ENCODE measurements at places on chromosomes 5 and 9.

- no peak for DNase-seq
These were observed 13.6 kb downstream of the LRRC8A start for GRCh38 chr9:128895556-128895955.

DNA sequence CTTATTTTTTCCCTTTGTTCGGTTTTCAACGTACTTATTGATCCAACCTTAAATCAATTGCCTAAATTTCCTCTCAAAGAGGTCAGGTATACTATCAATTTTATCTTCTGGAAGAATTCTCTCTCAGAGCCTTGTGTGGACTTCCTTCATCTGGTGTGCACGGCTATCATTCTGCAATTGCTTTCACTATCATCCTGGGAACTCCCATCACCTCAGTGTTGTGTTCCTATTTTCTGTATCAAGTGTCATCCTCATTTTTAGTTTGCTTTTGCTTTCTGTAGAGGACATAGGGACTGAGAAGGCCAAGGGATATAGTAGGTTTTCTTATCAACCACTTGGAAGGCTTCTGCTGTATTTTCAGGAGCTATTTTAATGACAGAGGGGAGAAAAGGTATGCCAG, 11.3 kb downstream of the STOM start:
- no peak for DNase-seq

GRCh38 chr5:93675460-93676450, 65.6 kb downstream of the POU5F2 start:
- DNase-seq: no peak

DNA sequence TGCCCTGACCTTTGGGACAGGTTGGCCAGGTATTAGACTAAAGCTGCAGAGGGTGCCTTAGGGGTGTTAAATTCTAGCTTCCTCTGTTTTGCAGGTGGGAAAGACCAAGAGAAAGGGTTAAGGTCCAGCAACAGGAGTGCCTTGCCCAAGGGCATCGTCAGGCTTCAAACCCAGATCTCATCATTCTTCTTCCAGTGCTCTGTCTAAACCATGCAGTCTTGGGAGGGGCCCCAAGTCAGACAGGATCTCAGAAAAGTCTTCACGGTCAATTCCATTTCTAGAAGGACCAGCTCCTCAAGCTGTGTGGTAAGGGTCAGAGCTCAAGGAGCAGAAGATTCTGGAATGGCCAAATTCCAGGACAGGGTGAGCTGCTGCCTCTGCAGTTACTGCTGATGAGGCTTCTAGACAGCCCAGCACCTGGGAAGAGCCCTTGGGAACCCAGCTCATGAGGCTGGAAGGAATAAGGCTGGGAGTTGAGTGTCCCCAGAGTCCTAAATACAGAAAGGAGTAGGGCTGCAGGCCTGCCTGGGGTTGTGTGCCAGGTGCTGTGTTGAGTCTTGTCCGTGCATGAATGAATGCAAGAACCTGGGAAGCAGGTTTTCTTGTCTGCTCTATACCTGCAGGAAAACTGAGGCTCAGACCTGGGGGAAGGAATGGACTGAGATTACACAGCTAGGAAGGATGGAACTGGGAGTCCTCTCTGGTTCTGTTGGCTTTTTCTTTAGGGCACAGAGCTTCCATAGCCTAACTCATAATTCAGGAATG, 69.3 kb downstream of the WWC1 start:
- no peak for DNase-seq

DNA sequence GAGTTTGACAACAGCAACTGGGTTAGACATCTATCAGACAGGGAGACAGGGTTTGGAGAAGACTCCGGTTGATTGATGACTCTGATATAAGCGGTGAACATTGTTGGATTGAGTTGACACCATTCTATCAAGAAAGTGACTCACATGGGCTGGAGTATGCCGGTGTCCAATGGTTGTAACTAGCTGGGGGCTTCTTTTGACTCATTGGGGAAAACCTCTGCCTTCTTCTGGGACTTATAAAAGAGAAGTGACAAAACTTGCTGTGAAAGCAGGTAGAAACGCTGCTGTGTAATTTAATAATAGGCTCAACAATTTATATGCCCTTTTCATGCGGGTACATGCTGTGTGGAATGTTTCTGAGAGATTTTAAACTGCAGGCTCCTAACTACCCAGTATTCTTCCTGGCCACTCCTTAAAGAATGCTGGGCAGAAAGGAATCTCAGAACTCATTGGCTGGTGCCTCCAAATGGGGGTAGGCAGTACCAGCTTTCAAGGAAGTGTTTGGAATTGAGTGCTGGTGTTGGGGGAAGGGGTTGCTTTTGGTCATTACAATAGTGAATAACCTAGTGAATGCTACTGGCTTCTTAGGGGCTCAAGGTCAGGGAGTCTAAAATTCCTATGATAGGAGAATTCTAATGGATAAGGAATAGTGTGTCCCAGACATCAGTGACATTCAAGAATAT, 43.9 kb downstream of the FYB1 start:
- no peak for DNase-seq

DNA sequence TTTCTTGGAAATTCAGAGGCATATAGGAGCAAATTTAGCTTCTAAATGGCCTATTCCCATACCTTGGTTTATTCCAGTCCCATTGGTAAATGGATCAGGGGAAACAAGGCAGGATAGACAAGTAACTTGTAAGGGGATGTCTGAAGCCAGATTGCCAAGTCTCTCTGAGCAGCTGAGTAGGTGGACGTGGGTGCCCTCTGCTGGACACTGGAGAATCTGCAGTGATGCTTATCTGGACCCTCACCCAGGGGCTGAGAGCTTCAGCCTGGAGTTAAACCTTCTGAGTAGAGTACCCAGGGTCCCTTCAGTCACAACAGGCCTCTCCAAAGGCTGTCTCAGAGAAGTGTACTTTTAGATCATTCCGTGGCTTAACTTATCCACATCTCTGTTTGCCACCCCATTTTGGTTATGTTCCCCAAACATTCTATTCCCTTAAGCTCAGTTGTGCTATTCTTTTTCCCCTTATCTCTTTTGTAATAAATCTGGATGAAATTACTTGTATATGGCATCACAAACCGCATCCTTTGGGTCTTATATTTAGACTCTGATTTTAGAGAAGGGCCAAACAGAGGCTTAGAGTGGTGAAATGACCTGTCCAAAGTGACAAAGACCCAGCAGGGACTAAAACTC, 218.3 kb upstream of the GLRA1 start:
- peak; percentile 16 for DNase-seq

- no peak for DNase-seq
These were observed 80.0 kb downstream of the AMBP start for GRCh38 chr9:113998114-113998513.

- no peak for DNase-seq
These were observed 308.6 kb downstream of the TLE1 start for GRCh38 chr9:81380504-81381359.

DNA sequence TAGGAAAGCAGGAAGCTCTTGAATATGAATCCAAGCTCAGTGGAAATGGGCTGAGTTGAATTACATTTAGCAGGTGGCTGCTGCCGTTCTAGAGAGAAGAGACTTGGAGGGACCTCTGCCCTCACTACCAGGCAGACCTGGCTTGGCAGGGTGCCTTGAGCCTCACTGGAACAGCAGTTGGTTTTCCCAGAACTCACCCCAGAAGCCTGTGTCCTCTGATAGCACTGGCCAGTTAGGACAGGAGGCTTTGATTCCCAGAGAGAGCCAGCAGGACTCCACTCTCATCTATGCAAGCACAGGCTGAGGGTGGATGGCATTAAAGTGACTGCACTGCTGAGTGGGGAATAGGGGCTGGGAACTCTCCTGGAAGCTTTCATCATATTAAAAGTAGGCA, 54.8 kb downstream of the PWWP2A start:
- DNase-seq: no peak

DNA sequence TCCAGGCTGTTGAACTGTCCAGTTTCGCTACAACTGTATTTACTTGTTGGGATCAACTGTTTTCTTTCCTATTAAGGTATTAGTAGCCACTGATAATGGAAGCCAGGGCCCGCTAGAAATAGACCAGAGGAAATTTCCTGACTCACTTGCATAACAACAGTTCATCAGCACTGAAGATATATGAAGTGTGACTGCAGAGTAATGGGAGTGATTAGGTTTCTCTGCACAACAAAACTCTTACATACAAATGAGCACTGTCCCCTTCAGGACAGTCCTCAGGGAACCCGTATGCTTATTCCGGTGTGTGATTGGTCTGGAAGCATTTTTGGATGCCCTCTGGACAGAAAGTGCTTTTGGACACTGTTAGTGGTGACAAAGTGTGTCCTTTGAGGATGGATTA, 55.3 kb downstream of the LIX1 start:
- no peak for DNase-seq

- no peak for DNase-seq
These were observed 75.8 kb downstream of the GHR start for GRCh38 chr5:42499016-42499415.

DNA sequence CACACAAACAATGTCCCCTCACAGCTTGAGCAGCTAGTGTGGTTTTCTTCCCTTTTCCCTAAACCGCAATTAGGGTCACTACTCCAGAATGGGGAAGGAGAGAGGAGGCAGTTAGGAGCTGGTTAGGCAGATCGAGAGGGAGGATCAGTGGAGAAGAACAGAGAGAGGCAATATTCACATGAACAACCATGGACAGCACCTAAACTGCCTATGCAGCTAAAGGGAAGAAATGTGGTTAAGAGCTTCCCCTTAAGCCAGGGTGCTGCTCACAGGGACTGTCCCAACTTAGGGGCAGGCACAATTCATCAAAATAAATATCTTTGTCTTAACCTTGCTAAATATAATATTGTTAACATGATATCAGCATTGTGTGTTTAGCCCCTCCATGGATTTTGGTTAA, 359.3 kb upstream of the CDH18 start:
- DNase-seq: no peak

- no peak for DNase-seq
These were observed 78.3 kb downstream of the PARP8 start for GRCh38 chr5:50744776-50745175.

- DNase-seq: no peak
These were observed 103.9 kb downstream of the ESM1 start for GRCh38 chr5:54881286-54882005.

GRCh38 chr9:121154782-121155181, 46.9 kb downstream of the RAB14 start:
- DNase-seq: no peak

GRCh38 chr5:83377131-83377865, 94.2 kb upstream of the VCAN start:
- no peak for DNase-seq

DNA sequence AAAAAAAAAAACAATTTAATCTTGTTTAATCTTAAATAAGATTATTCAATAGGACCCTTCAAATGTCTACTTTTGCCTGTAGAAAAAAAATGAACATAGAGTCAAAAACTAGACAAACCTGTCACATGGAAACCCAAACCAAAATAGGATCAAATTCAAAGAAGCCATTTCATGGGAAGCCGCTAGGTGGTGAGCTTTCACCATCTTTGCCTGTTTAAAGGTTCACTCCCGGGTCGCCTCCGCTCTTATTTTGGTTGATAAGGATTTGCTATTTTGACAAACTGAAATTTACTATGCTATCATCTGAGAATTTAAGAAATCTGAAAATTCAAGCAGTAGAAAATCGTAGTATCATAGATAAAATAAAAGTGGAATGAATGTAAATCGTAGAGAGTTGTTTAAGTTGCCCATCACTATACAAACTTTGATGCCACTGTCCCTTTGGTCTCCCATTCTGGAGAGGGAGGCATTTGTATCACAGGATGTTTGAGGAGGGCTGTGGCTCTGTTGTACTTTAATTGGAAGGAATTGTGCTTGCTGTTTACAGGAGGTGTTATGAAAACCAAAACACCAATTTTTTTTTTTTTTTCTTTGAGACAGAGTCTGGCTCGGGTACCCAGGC, 43.5 kb upstream of the DNAH5 start:
- DNase-seq: no peak

DNA sequence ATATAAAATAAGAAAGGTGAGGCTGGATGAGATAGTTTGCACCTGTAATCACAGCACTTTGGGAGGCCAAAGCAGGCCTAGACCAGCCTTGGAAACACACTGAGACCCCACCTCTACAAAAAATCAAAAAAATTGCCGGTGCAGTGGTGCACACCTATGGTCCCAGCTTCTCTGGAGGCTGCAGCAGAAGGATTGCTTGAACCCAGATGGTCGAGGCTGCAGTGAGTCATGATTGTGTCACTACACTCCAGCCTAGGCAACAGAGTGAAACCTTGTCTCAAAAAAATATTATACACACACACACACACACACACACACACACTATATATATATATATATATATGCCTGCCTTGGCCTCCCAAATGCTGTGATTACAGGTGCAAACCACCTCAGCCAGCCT, 1.3 kb downstream of the SLC35D2 start:
- DNase-seq: no peak

- DNase-seq: no peak
These were observed 82.7 kb downstream of the C9orf152 start for GRCh38 chr9:110125207-110125751.

GRCh38 chr5:157677931-157678330, 6.6 kb downstream of the C5orf52 start:
- no peak for DNase-seq

DNA sequence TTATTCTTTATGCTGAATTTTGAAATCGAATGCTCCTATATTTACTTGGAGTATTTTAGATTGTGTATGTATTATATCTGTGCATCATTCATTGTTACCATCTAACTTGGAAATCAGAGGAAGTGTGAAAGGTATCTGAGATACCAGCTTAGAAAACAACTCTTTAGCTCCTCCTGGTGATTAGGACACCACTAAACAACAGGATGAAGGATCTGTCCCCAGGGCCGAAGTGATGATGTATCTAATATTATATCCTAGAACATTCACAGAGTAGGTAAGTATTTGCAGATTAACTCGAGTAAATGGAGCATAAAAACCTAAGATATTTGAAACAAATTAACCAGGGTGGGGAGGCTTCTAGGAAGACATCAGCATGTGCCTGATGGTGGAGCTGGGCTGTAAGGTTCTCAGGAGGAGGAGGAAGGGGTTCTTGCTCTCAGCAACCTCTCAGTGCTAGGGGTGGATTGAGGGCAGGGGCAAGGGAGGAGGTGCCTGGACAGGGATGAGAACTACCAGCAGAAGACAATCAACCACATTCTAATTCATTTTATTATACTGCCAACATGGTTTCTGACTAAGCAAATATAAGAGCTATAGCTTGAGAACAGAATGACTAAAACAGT, 2.6 kb upstream of the NFIL3 start:
- no peak for DNase-seq

GRCh38 chr9:1414711-1415131, 364.6 kb downstream of the DMRT2 start:
- DNase-seq: no peak

DNA sequence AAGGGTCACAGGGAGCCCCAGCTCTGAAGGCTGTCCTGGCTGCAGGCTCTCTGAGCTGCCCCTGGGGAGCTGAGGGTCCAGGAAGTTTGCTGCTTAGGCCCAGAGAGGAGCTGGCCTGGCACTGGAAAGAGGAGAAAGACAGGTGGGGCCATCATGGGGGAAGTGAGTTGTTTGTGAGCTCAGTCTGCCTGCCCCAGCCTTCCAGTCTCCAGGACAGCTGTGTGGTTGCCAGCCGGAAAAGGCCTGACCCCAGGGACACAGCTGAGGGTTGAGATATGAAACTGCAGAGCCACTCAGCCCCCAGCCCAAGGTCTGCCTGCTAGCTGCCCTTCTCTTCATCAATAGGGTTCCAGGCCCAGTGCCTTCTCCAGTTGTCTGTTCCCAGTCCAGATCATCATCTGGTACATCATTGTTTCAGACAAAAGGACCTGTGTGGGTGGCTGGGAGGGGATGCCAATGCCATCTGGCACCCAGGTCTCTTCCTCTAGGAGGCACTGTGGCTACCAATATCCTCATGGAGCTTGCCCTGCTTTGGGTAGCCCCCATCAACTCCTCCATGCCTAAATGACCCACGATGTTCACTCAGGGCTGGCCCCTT, 4.3 kb upstream of the DDX41 start:
- no peak for DNase-seq

All from D721Med (cell line).